M059J (cell line): ENCODE measurements at places on chromosomes 3 and 15.

DNA sequence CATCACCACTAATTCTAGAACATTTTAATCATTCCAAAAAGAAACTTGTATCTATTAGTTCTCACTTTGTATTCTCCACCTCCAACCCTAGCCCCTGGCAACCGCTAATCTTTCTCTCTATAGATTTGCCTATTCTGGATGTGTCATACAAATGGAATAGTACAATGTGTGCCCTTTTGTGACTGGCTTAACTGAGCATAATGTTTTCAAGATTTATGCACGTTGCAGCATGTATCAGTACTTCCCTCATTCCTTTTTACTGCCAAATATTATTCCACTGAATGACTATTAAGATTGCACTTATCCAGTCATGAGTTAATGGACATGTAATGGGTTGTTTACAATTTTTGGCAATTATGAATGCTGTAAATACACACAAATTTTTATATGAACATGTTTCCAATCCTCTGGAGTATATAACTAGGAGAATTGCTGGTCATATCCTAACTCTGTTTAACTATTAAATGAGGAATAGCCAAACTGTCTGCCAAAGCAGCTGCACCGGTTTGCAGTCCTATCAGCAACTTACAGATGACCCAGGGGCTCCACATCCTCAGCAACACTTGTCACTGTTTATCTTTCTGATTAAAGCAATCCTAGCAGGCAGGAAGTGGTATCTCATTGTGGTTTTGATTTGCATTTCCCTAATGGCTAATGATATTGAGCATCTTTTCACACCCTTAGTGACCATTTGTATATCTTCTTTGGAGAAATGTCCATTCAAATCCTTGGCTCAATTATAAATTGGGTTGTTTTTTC, 42.9 kb downstream of the DCUN1D1 start:
- DNase-seq = no peak

DNA sequence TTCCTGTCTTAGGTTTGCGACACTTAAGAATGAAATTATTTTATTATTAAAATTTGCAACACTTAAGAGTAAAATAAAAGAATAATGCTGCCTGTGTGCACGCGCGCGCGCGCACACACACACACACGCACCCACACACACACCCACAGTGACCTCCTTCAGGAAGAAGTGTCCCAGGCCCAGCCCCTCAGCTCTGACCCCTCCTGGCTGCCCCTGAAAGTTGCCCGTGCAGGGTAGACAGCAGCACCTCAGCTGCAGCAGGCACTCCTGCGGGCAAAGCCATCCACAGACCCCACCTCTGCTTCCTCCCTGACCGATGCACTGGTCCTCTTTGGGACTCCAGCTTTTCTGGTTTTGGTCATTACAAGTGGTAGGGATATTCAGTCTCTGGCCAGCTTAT, 478.2 kb downstream of the NTRK3 start:
- no peak for DNase-seq

DNA sequence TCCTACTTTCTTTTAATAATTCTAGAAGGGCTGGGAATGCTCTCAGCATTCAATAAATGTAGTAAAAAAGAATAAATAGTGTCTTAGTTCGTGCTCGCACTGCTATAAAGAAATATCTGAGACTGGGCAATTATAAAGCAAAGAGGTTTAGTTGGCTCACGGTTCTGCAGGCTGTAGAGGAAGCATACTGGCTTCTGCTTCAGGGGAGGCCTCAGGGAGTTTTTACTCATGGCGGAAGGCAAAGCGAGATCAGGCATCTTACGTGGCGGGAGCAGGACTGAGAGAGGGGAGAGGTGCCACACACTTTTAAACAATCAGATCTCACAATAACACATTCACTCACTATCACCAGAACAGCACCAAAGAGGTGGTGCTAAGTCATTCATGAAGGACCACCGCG, 103.0 kb upstream of the UBE2E2 start:
- no peak for DNase-seq

DNA sequence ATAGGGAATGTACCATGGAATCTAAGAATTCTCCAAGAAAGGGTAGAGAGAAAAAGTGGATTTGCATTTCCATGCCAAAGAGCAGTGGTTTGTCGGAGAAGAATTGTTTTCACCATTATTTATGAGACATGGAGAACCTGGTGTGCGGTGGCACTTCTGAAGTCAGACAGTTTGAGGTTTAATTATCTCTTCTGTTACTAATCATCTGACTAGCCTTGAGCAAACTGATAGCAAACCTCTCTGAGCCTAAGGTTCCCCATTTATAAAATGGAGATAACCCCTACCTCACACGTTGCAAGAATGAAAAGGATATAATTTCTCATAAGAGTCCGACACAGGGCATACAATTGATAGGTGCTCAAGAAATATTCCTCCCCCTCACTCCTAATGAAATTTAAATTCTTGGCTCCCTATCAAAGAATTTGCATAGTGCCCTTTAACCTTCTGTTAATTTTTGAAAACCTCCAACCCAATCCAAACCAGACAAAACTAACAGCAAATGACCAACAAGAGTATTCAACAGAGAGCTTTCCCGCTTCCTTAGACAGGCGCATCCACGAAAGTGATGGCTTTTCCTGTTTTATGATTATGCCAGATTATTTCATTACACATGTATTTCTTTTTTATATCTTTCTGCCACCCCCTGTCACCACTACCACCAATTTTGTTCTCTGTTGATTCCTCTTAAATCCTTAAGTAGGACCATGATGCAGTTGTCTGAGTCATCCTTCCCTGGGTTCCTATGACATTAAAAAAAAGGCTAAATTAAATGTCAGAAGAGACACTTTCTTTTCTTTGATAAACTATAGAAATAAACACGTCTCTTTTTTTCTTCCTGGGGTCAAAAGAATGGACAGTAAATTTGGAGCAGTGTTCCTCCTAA, 28.5 kb downstream of the TMEM212 start:
- peak; percentile 57 for DNase-seq
